DMS153 (cell line): ENCODE measurements at places on chromosomes 7 and 10.

DNA sequence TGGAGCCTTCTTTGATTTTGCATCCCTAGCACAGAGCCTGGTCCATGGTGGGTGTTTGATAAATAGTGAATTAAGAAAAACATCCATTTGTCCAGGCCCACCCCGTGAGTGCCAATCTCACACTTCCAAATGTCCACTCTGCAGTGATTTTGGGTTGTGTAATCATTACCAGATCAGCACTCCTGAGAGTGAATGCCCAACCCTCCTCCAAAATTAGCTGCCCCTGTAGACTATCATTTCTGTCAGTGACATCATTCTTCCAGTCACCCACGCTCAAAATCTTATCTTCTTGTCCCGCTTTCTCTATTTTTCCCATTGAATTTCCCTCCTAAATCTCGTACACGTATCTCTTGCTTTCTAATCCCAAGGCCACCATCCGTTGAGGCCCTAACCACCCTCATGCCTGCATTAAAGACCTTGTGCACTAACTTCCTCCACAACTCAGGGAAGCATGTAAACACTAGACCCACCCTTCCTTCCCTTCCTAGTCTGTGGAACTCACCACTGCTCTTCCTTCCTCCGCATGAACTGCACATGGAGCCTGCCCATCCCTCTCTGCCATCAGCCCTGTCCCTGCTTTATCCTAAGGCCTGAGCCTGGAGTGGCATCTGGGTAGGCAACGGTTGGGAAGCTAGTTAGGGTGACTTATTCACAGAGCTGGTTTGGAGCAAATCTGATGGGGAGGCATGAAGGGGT is 32.8 kb downstream of the PIK3AP1 start:
- DNase-seq, result no peak

- DNase-seq, result no peak
These were observed 78.1 kb upstream of the CYTH3 start for GRCh38 chr7:6350433-6351058.

GRCh38 chr7:118214833-118215182 is 9.7 kb upstream of the ANKRD7 start:
- DNase-seq, result peak; percentile 20

GRCh38 chr10:70589762-70590654 is 12.5 kb downstream of the PRF1 start:
- DNase-seq, result no peak

GRCh38 chr7:142583446-142583845 is 165.8 kb upstream of the PRSS1 start:
- no peak for DNase-seq

GRCh38 chr7:27364344-27364758 is 121.7 kb downstream of the EVX1 start:
- DNase-seq, result no peak

DNA sequence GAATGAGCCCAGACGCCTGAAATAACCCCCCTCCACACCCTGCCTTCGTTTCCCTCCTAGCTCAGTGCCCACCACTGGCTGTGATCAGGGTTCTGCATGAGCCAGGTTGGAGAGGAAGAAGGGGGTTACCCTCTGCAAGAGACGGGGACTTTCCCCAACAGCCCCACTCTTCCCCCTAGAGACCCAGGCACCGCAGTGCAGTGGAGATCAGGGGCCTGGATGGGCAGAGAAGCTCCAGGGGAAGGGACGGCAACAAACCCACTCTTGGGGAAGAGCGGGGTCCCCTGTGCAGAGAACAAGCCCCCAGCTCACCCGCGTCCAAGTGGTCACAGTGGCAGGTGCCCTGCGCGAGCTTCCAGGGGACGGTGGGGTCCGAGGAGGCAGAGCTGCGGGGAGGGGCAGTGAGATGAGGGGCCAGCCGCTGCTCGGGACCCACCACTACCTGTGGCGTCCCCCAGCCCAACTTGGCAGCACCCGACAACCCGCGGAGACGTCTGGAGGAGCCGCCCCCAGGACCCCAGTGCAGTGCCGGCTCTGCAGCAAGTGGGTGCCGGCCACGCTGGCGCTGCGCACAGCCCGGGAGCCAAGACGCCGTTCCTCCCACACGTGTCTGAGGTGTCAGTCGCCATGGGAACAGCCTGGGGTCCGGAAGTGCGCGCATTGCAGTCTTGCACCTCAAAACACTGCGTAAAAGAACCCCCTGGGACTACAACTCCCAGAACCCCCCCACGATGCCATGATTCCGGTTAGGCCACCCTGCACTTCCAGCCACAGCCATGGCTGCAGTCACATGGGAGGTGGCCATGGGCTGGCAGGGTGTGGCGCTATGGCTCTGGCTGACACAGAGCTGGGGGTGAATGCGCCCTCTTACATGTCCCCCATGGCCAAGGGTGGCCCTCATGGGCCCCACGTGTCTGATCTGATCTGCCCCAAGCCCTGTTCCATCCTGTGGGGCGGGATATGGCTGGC is 45.8 kb upstream of the WIPI2 start:
- DNase-seq, result no peak

- DNase-seq, result no peak
These were observed 20.8 kb upstream of the ADAM12 start for GRCh38 chr10:126408953-126409641.

DNA sequence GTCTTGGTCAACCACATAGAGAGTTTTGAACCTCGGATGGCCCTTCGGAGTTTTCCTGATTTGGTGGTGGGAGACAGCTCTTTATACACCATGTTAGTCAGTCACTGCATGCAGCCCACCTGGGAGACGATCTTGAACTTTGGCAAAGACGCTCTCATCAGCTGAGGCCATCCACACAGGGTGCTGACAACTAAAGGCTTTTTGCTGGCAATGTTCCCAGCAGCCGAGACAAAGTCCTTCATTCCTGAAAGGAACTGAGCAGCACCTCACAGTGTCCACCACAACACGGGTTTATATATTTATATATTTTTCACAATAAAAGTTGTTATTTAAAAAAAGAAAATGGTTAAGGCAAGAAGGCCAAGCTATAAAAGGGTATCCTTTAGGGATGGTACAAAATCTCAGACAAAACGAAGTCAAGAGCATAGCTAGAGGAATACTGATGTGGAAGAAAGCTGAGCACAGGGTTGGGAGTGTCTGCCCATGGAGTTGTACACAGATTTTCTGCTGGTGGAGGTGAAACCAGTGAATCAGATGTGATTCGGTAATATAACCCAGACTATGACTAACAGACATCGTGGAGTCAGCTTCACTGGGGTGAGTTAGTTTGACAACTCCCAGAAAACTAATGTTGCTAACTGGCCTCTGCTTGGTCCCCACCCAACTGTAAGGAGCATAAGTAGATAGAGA is 27.4 kb upstream of the CAPZA2 start:
- no peak for DNase-seq

DNA sequence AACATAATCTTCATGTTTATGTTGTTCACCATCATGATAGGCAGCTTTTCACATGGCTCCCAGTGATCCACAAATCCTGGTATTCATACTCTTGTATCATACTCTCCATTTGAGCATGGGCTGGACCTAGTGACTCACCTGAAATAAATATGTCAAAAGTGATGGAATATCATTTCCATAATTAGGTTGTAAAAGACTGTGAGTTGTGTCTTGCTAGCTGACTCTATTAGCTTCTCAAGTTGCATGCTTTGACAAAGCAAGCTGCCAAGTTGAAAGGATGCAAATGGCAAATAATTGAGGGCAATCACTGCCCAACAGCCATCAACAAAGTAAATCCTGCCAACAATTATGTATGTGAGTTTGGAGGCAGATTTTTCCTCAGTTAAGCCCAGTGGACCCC is 300.4 kb downstream of the AHR start:
- peak; percentile 37 for DNase-seq

- no peak for DNase-seq
These were observed 35.1 kb downstream of the ADD3 start for GRCh38 chr10:110042891-110043290.

DNA sequence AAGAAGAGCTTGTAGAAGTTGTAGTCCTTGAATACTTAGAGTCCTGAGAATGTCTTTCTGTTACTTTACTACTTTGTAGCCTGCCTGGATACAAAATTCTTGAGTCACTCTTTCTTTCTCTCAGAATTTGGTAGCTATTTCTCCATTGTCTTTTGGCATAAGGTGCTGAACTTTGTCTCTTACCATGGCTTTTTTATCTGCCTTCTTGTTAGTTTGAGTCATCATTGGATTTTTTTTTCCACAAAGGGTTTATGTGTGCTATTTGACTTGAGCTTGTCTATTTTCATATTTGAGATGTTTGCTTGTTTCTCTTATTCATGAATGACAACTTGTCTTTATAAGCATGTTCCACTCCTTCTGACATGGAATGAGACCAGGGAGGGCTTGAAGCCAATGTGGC is 74.5 kb upstream of the EXOC6 start:
- DNase-seq, result no peak
